ENCODE measurements at places on chromosomes 11 and 22.

DNA sequence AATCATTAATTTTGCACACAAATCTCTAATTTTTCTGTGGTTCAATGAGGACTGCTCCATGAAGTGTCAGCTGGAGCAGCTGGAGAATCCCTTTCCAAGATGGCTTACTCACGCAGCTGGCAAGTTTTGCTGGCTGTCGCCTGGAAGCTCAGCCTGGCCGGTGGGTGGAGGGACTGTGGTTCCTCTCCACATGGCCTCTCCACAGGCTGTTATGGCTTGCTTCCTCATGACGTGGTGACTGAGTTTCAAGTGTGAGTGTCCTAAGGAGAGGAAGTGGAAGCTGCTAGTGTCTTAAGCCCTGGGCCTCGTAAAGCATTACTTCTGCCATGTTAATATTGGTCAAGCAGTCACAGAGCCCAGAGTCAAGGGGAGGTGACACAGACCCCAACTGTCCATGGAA is 14.0 kb upstream of the NRIP3 start:
- no peak for DNase-seq

GRCh38 chr11:130426837-130427341 is 1.5 kb downstream of the ADAMTS8 start:
- DNase-seq: no peak

DNA sequence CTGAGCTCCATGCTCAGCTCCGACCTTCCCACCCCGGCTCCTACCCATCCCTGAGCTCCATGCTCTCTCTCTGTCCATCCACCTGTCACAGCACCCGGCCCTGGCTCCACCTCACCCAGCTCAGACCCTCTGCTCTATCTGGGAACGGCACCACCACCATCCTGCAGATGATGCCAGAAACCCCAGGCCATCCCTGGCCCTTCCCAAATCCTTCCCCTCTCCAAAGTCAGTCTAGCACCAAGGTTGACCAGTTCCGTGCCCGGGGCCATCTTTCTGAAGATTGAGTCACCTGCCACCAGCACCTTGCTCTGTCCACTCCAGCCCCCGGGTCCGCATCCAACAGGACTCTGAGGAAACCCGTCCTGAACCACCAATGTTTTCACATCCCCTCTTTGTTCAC is 969.6 kb downstream of the BRD1 start:
- DNase-seq: no peak

- no peak for DNase-seq
Measured at GRCh38 chr11:3195251-3196160, 23.1 kb downstream of the MRGPRG start.

GRCh38 chr22:48359613-48359965 is 1468.1 kb downstream of the BRD1 start:
- no peak for DNase-seq

DNA sequence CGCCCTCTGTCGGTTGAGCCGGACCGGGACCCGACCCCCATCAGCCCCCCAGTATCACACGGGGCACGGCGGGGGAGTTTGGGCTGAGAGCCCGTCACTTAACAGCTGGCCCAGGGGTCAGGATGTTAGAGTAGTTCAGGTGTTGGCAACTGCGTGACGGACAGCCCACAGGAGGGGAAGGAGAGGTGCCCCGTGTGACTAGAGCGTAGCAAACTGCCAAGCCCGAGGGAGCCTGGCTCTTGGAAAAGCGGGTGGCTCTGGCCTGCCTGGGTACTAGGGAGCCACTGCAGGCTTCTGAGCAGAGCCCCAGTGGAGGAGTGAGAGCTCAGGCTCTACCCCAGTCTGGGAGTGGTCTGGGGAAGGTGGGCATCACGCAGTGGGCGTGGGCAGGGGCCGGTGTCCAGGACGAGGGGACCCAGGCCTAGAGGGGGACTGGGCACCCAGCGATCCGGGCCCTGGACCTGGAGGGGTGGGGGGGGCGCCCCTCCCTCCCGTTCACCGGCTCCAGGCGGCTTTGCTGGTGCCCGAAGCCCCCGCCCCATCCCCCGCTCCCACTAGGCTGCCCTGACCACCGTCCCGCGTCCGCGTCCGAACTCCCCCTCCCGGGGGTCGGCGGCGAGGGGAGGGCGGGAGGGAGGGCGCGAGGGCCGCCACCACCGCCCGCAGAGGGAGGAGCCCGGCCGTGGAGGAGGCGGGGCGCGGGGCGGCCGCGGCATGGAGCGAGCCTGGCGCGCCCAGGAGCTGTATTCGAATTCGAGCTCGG is 24.4 kb downstream of the SHANK3 start:
- no peak for DNase-seq

- no peak for DNase-seq
Measured at GRCh38 chr22:32417906-32418305, 5.9 kb upstream of the RTCB start.

GRCh38 chr22:49903322-49904039 is 14.8 kb downstream of the ALG12 start:
- no peak for DNase-seq
